ENCODE measurements at places on chromosomes 4 and X.

GRCh38 chr4:154490583-154491340 is 837 bp downstream of the DCHS2 start:
- DNase-seq = no peak

GRCh38 chr4:20464381-20464780 is 212.7 kb downstream of the SLIT2 start:
- no peak for DNase-seq

- DNase-seq = no peak
These were observed 139.1 kb downstream of the COL4A6 start for GRCh38 chrX:108299101-108299591.

DNA sequence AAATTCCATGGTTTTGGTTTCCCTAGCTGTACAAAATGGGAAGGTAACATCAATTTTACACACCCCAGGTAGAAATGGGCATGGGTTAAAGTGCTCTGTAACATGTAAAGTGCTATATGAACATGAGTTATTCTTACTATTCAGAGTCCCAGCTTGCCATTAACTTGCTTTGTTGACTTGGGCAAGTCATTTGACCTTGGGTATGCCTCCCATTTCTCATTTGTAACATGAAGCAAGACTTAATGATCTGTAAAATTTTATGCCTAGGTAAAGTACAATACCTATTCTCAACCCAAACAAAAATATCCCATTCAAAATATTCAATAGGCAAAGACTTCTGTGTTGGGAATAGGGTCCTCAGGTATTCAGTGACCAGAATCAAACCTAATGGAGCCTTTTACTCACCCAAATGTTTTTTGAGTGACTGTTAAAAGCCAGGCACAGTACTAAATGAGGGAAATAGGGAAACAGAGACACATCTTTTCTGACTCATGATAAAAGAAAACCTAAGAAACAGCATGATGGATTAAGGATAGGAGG is 126.6 kb downstream of the SH3RF1 start:
- no peak for DNase-seq

DNA sequence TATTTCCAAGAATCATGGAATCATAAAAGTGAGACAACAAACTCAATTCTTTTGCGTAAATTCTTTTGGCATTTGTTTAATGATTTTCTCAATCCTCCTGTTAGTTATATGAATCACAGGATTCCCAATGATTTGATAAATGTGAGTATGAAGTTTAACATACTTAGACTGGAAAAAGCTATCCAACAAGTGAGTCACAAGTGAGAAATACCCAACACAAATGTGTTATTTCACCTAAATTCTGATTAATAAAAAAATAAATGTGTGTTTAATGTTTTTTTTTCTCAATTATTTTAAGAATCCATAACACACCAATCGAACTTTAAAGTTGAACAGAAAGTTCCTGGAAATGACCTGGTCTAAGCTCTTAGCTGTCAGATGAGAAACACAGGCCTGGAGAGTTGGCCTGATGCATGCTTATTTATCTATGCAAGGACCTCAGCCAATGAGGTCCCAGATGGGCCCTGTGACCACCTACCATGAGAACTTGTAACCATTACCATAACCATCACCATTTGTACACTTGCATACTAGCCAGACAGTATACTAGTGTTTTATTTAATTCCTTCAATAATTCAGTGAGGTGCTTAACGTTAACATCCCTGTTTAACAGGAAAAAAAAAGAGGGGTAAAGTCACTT is 386.7 kb downstream of the SPRY1 start:
- DNase-seq = no peak
